ENCODE measurements at places on chromosomes 1 and 21.
A peak's percentile ranks its signal among the peaks of the same experiment; 100 is the strongest.

- peak; percentile 37 for DNase-seq
Observed at GRCh38 chr1:230208619-230209261, 141.7 kb downstream of the GALNT2 start.

DNA sequence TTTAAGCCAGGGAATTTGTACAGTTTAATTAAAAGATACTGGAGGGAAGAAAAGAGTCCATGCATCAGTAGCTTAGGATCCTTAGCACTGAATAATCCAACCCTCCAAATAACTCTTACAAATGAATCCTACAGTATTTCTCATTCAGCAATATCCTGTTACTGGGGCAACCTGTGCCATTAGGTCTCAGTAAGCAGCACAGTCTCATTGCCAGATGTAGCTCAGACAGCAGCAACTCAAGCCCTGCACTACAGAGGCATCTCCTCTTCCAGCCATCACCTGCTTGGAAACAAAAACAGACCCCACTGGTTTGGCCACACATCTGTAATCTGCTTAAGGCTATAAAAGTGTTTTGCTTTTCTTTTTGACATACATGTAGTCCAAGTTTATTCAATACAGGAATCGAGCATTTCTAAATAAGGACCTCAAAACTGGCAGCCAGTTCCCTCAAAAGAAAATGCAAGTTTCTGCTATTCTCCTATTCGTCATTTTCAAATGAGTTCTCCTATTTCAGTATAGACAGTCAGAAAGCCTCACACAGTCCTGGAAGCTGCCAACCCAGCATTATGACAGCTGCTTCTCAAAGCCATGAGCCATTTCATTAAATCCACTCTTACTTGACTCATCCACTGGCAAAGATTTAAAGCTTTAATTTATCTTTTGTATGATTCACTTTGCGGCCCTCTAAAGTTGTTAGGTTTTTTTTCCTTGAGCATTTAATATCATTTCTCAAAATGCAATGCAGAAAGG is 129.0 kb downstream of the APP start:
- no peak for DNase-seq

DNA sequence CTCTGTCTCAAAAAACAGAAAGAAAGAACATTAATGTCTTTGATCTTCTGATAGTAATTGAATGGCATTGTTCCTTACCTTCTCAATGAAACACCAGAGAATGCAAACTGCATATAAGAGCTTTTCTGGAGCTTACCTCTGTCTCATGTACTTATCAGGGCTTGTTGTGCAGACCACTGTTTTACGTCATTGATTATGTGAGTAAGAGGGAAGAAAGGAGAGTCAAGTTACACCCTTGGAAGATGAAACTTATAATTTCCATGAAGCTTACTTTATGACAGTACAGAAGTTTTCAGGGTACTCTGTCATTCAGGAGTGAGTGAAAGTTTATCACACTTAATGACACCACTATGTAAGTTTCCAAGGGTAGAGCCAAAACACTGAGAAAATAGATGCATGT is 49.0 kb upstream of the MAB21L3 start:
- no peak for DNase-seq

GRCh38 chr1:31830065-31830464 is 14.2 kb upstream of the SPOCD1 start:
- no peak for DNase-seq

DNA sequence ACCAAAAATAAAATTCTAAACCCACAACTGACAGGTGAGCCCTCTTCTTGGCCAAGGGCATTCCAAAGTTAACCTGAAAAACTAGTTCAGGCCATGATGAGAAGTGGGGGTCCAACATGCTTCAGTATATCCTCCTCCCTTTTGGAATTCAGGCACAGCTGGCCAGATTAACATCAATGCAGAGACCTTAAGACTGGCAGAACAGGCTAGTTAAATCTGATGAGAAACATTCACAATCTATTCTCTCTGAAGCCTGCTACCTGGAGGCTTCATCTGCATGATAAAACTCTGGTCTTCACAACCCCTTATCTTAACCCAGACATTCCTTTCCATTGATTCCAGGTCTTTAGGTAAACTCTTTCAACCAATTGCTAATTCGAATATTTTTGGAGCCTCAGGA is 26.7 kb upstream of the ZBTB8B start:
- no peak for DNase-seq

- DNase-seq, result peak; percentile 30
Observed at GRCh38 chr1:13700521-13701270, 708 bp downstream of the PRDM2 start.

DNA sequence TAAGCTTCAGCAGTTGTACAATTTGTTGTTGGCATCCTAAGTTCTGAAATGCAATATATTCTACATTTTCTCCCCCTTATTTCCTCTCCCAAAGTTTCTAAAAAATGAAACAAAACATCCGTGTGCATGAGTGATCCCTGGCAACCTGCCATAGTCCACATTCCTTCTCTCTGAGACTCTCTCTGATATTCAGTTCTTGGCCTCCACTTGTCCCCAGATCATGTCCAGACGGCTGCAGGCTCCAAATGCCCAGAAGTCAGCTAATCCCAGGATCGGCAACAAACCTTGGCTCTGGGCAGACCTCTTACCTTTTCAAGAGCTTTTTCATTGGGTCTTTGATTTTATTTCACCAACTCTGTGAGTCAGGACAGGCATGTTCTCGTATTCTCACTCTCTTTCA is 187.8 kb downstream of the ETS2 start:
- DNase-seq, result no peak

DNA sequence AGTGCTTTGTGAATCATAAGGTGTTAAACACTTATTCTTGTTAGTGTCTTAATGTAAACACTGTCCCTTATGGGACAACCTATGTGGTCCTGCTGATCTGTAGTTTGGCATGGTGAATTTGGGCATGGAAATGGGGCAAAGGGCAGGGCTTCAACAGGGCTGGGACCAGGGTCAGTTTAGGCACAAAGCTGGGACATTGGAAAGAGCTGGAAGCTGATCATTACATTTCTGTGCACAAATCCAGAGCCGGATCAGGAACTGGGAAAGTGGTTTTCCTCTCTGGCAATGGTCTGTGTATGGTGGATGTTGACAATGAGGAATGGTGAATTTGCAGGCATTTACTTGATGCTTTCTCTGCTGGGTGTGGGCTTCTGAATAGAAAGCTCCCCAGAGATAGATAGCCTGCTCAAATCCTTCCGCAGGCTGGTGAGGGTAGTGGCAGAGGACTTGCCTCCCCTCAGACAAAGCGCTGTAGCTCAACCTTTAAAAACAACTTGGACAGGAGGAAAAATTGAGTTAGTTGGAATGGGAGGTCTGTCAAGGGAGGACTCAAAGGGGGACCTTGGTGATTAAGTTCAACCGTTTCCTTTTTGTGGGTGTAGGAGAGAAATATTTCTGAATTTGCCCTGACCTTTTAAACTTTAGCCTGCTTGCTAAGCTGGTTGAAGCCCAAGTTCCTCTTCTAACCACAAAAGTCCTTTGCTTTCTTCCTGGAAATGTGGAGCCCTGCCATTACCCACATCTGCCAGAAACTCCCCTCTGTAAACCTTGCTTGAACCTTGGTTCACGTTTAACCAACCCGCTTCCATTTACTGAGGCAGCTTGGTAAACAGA is 35.3 kb downstream of the HLX start:
- no peak for DNase-seq

DNA sequence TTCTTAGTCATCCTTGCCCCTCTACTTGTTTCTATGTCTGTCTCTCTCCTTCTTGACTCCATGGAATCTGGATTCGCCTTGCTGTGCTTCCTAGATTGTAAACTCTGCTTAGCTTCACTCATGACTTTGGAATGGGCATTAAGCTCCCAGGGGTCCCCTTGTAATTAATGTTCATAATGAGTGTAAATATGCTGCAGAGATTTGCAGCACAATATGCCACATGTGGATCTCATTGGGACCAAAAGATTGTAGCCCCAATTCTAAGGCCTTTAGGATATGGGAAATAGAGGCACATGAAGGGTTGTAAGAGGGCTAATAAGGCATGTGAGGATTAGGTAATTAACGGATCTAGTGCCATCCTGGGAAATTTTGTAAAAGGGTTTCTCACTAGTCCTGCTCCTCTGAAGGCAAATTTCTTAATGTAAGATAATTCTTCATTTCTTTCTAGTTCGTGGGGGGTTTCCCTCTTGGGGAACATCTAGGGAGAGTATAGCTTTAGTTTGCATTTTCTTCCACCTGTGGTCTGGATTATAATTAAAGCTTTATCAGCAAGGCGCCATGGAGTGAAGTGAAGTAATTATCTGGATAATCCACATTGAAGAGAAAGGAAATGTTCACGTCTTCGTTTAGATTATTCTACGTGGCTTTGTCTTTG is 659.2 kb upstream of the PLXNA2 start:
- no peak for DNase-seq

GRCh38 chr1:147800804-147801203 is 40.4 kb upstream of the GJA5 start:
- DNase-seq, result no peak

DNA sequence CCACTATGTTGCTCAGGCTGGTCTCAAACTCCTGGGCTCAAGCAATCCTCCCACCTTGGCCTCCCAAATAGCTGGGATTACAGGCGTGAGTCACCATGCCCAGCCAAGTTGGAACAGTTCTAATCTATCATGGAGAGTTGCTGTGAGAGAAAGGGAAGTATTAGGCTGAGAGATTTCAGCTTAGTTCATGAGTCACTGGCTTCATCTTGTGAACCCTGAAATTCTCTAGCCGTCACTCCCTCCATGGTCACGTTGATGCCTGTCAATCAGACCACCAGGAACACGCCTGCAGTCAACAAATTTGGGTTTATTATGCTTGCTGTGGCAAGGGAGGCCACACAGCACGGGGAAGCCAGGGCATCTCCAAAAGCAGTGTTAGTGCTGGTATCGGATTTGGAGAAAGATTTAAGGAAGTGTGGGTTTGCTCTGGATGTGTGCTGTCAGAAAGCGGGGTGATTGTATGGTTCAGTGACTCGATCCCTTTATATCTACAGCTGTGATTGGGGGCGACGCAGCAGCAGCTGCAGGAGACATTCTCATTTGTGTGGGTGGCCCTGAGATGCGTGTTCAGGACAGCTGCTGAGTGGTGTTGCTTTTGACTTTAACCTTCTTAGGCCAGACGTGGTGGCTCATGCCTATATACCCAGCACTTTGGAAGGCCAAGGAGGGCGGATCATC is 18.7 kb downstream of the UQCRHL start:
- no peak for DNase-seq
